ENCODE measurements at places on chromosomes 3 and 15.

DNA sequence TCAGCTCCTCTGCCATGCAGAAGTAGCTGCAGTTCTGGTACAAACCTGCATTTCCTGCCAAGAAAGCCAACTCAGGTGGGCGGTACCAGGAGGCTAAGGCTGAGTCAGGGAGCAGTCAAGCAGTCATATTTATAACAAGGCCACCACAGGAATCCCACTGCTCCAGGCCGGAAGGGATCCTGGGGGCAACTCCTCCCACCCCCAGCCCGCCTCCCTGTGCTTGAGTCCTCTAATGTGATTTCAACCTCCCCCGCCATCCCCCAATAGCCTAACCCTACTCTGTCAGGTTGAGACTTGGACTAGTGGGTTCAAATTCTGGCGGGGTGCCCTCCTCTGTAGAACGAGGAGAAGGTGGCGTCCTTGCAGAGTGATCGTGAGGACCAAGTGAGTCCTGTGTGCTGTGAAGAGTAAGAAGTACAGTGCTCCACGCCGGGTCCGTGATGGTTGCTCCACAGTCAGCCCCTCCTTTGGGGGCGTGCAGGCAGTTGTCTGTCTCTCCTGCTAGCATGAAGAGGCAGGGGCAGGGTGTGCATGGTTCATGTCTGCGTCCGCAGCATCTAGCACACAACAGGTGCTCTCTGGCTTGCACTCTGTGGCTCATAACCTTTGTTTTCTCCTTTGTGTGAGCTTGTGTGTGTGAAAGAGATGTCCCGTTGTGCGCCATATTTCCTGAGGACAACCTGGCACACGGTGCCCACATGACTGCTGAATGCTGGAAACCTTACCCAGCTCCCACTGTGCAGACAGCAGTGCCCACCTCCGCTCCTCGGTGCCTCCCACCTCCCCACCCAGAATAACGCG, 78.3 kb downstream of the SMAD6 start:
- DNase-seq, result no peak

DNA sequence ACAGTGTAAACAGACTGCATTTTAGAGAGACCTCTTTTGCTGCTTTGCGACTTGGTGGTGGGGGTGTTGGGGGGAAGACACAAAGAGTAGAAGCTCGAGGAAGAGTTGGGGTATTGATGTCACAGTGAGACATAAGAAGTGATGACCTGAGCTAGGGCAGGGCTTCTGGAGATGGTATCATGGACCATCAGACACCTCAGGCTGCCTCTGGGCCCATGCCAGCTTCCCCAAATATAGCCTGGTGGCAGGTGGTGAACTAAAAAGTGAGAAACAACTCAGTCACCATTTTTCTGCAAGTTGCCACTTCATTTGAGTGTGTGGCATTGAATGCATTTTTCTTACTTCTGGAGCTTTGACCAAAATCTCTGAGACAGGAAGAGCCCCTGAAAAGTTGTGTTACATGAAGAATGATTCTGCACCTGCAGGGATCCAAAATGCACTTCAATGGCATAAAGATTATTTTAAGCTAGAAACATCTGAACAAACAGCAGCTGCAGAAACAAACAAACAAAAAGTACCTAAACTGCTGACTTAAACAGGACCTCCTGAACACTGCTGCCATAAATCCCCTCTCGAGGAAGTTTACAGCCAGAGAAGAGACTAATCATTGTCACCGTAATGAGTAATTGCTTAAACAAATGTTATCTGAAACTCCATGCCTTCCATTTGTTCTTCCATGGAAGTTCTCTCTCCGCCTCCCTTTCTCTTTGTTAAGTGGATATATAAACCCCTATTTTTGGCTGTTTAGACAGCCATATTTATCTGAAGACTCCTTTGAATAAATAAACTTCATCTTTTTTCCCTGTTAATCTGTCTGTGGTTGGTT, 15.2 kb upstream of the XIRP1 start:
- no peak for DNase-seq

- DNase-seq, result no peak
Observed at GRCh38 chr3:80060664-80061063, 292.9 kb upstream of the ROBO1 start.

GRCh38 chr3:157405457-157405856, 31.2 kb upstream of the PTX3 start:
- no peak for DNase-seq

DNA sequence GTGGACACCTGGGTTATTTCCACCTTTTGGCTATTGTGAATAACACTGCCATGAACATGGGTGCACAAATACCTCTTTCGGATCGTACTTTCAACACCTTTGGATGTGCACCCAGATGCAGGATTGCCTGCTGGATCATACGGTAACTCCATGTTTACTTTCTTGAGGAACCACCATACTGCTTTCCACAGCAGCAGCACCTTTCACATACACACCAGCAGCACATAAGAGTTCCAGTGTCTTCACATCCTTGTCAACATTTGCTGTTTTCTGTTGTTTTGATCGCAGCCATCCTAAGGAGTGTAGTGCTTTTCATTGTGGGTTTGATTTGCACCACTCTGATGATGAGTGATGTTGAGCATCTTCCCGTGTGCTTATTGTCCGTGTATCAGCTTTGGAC, 51.3 kb downstream of the NUP210 start:
- no peak for DNase-seq

- no peak for DNase-seq
Observed at GRCh38 chr15:57662802-57663201, 43.7 kb upstream of the POLR2M start.

DNA sequence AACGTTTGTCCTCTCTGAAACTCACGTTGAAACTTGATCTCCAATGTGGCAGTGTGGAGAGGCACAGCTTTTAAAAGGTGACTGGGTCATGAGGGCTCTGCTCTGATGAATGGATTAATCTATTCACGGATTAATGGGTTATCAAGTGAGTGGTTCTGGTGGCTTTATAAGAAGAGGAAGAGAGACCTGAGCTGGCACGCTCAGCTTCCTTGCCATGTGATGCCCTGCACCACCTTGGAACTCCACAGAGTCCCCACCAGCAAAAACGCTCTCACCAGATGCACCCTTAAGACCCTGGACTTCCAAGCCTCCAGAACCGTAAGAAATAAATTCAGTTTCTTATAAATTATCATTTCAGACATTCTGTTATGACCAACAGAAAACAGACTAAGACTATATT, 2.6 kb downstream of the PPP1R2 start:
- no peak for DNase-seq

- no peak for DNase-seq
Observed at GRCh38 chr15:51378406-51378805, 37.0 kb downstream of the GLDN start.

DNA sequence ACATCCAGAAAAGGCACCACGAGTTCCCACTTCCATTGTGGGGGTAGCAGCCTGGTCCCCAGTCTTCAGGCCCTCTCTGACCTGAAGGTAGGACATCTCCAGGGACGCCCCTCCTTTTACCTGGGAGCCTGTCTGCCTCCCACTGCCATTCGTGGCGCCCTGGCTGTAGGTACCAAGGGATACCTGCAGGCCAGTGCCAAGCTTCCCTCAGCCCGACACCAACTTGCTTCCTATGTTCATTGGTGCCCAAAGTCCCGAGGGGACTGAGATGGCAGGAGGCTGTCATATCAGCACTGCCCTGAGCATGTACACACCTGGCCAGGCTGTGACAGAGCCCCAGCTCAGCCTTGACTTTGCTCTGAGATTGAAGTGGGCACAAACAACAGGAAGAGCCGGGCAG, 137.3 kb upstream of the CNTN3 start:
- DNase-seq, result no peak

DNA sequence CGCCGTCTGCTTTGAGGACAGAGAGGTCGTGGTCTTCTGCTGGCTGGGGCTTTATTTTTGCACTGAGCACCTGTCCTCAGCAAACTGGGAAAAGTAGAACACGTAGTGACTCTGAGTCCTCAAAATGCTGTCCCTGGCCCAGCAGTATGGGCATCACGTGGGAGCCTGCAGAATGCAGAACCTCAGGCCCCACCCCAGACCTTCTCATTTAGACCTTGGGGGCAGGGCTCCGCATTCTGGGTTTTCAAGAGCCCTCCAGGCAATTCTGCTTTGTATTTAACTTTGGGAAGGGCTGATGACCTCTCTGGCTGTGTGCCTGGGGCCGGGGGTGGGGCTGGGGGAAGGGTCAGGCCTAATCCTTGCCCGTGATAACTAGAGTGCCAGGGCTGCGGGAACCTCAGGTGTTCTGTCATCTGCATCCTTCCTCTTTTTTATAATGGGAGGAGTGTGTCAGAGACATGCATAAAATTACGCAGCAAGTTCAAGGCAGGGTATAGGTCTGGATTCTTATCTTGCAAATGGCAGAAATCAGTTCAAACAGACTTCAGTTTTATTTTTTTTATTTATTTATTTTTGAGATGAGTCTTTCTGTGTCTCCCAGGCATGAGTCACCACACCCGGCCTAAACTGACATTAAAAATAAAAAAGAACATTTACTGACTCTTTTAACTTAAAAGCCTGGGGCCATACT, 11.1 kb downstream of the SLC6A6 start:
- peak; percentile 64 for DNase-seq

DNA sequence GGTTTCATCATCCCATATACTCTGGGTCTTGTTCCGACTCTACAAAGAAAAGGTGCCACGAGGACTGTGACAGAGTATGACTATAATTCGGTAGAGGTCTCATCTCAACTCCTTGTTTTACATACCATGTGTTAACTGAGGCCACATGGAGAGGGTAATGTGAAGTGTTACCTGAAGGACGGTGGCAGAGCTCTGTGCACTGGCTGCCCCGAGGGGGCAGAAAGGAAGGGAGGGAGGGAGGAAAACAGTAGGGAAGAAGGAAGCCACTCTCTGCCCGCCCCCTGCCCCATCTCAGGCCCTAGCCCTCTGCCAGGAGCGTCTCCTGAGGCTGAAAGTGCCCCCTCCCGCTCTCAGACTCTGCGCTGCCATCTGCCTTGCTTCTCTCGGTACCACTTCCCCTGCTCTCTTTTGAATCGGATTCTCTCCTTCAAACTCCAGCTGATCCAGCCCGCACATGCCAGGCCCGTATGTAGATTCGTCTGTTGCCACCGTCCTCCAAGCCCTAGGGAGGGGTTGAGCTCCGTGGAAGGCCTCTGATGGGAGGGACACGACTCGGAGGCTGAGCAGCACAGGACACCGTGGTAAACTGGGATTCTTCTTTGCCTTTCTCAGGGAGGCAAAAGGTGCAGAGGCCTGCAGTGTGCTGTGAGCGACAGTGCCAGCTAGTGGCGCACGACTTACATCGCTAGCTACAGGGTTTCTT, 70.5 kb upstream of the ATP10A start:
- no peak for DNase-seq

- peak; percentile 11 for DNase-seq
Observed at GRCh38 chr3:46564190-46565021, 1.7 kb downstream of the LRRC2 start.

GRCh38 chr3:8937064-8938020, 25.9 kb downstream of the RAD18 start:
- no peak for DNase-seq

GRCh38 chr3:170483485-170484262, 65.0 kb downstream of the CLDN11 start:
- DNase-seq, result no peak

- DNase-seq, result no peak
Observed at GRCh38 chr3:126441256-126441880, 34.3 kb downstream of the ZXDC start.

GRCh38 chr3:174397848-174398247, 461.3 kb upstream of the NAALADL2 start:
- DNase-seq, result no peak

GRCh38 chr15:60798821-60799220, 319.9 kb upstream of the ICE2 start:
- no peak for DNase-seq

- DNase-seq, result no peak
Observed at GRCh38 chr15:57495554-57496165, 96.0 kb upstream of the MYZAP start.

DNA sequence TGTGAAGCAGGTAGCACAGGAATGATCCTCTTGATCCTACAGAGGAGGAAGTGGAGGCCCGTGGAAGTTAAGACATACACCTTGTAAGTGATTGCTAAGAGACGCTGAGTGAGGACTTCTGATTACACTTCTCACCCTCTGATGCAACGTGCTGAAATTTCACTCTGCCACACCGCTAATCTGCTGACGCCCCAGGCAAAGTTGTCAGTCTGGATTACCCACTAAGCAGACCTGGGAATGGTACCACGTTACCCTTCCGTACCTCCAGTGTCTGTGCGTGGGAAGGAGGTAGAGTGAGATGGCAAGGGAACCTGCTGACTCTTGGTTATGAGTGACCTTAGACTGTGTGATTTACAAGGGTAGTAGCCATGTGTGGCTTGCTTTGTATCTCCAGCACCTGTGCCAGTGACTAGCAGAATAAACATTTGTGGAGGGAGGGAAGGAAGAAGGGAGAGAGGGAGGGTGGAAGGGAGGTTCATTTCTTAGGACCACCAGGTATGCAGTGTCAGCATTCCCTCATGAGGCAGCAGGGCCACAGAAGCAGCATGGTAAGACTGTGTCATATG, 115.0 kb downstream of the ALDH1A2 start:
- DNase-seq, result no peak

DNA sequence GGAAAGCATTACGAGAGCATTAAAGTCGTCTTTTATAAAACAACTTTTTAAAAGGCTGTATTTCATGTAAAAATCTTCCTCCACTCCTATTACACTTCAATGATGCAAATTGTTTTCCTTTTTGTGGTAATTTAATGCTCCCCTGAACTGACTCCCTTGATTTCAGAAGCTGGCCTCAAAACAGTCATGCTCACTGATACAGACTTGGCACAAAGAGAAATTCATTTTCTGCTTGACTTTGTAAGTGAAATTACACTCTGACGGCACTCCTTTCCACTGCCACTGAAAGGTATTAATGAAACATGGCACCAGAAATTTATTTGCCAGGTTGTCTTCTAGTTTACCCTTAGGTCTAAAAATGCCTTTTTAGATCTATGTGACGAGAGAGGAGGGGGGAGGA, 215.5 kb downstream of the LRRC3B start:
- DNase-seq, result no peak

DNA sequence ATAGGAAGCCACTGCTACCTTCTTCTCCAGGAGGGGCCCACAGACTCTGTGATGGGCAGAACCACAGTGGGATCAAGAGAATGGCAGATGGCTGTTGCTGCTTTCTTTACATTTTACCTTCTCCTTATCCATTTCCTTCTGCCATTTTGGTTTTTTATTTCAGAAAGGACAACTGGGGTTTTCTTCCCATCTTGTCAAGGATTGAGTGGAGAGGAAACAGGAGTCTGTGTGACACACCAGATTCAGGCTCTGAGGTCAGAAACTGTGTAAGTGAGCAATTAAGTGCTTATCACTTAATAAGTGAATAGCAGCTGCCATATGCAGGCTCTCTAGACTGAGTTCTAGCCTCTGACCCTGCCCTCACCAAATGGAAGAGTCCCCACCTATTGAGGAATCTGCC, 47.3 kb downstream of the ITGB5 start:
- no peak for DNase-seq

- no peak for DNase-seq
Observed at GRCh38 chr15:95352631-95353187, 977.8 kb upstream of the NR2F2 start.

- DNase-seq, result peak; percentile 65
Observed at GRCh38 chr3:72523429-72524151, 324.7 kb downstream of the SHQ1 start.

GRCh38 chr3:16494814-16495431, 18.6 kb downstream of the RFTN1 start:
- no peak for DNase-seq

GRCh38 chr3:37149257-37149656, 25.1 kb downstream of the LRRFIP2 start:
- DNase-seq, result no peak

- no peak for DNase-seq
Observed at GRCh38 chr15:64029110-64029509, 17.2 kb downstream of the DAPK2 start.
